Activated T-helper 17 cell treated with anti-CD3 and anti-CD28 coated beads, Interleukin-2, amount 50 U/mL, for 72 hours (primary cell): ENCODE measurements at places on chromosomes 16 and 17.

DNA sequence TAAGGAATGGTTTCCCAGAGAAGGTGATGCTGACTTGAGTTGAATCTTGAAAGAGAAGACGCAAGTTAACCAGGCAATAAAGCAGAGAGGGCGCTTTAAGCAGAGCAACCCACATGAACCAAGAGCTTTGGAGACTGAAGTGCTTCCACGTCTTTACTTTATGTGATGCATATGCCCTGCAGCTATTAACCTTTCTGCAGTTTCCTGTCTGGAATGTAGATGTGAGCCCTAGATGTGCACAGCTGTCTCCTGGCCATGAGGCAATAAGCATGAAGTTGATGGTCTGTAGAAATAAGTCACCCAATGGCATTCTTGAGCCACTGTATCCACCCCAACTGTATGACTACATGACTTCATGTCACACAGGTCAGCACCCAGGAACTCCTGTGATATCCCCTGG is 5.7 kb upstream of the CHST4 start:
- no peak overlapping the region for H3K4me3 ChIP-seq
- H3K36me3 ChIP-seq = no peaks in the 10 kb centered on the region
- no peak overlapping the region for H3K27ac ChIP-seq
- H3K4me1 ChIP-seq = no peaks in the 10 kb centered on the region
- peaks cover 11% of the 10 kb centered on the region for H3K27me3 ChIP-seq

GRCh38 chr17:41163828-41164227 is 3.3 kb upstream of the KRTAP4-4 start:
- no peaks in the 10 kb centered on the region for H3K4me1 ChIP-seq
- no peak for ATAC-seq
- H3K27ac ChIP-seq = no peak overlapping the region
- no peak overlapping the region for H3K4me3 ChIP-seq

GRCh38 chr16:76222853-76223252 is 54.3 kb upstream of the CNTNAP4 start:
- no peaks in the 10 kb centered on the region for H3K4me1 ChIP-seq
- H3K27me3 ChIP-seq = no peaks in the 10 kb centered on the region
- no peaks in the 10 kb centered on the region for H3K36me3 ChIP-seq
- no peak overlapping the region for H3K4me3 ChIP-seq

- no peaks in the 10 kb centered on the region for H3K27me3 ChIP-seq
- peak overlapping the region; percentile 44 for H3K27ac ChIP-seq
- ATAC-seq = no peak
Observed at GRCh38 chr16:4373909-4374742, 2.5 kb downstream of the VASN start.

DNA sequence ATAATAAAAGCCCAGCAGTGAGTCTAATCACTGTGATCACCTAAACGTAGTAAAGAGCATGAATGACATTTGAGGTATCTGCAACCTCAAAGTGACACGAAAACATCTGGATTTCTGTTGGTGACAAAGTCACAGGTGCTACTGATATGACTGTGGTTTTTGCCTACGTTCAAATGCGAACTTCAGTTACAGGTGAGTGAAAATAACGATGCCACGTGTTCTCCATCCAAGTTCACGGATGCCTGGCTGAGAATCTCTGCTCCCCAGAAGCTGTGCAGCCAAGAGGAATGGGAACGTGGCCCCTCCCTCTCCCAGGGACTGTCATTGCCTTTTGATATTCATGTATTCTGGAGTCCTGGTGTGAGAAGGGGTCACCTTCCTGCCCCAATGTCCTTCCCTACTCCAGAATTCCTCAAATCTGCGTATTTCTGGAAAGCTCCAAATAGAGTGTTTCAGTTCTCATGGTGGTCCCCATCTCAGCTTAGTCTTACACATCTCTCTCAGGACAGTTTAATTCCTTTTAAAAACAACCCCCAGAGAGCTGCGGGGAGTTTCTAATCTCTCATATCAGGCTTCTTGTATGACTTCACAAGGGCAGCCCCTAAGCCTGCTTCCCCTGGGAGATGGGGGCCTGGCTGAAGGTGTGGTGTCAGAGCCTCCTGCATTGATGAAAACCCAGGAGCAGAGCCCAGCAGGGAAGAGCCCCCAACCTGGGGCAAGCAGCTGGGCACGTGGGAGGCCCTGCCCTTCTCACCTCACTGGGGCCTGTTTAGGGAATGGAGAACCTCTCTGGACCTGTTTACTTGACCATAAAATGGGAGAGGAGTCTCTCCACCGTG is 25.8 kb downstream of the PIK3R5 start:
- peaks cover 73% of the 10 kb centered on the region for H3K36me3 ChIP-seq
- peak; percentile 60 for ATAC-seq
- H3K27ac ChIP-seq = peak overlapping the region; percentile 96
- H3K27me3 ChIP-seq = no peaks in the 10 kb centered on the region
- H3K4me1 ChIP-seq = peaks cover 44% of the 10 kb centered on the region

GRCh38 chr17:77451245-77451893 is 310.6 kb downstream of the SEC14L1 start:
- no peaks in the 10 kb centered on the region for H3K27me3 ChIP-seq
- peaks cover 23% of the 10 kb centered on the region for H3K4me1 ChIP-seq
- peak overlapping the region; percentile 94 for H3K4me3 ChIP-seq
- H3K27ac ChIP-seq = peak overlapping the region; percentile 96

DNA sequence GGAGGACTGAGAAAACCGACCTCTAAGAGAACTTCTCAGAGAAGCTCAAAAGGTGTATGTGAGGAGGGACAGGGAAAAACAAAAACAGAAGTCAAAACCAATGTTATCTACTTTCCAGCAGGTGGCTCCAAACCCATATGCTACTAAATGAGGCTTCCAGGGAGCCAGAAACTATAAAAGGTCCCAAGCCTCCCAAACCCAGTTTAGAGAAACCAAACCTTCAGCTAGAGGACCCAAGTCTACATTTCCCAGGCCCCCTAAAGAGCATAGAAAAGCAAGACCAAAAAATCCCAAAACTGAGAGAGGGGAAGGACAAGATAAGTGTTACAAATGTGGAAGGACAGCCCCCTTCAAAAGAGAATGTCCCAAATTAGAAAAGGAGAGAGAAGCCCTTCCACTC is 3.7 kb downstream of the HPR start:
- H3K4me3 ChIP-seq = no peak overlapping the region
- H3K27ac ChIP-seq = peak overlapping the region; percentile 18
- no peaks in the 10 kb centered on the region for H3K27me3 ChIP-seq

DNA sequence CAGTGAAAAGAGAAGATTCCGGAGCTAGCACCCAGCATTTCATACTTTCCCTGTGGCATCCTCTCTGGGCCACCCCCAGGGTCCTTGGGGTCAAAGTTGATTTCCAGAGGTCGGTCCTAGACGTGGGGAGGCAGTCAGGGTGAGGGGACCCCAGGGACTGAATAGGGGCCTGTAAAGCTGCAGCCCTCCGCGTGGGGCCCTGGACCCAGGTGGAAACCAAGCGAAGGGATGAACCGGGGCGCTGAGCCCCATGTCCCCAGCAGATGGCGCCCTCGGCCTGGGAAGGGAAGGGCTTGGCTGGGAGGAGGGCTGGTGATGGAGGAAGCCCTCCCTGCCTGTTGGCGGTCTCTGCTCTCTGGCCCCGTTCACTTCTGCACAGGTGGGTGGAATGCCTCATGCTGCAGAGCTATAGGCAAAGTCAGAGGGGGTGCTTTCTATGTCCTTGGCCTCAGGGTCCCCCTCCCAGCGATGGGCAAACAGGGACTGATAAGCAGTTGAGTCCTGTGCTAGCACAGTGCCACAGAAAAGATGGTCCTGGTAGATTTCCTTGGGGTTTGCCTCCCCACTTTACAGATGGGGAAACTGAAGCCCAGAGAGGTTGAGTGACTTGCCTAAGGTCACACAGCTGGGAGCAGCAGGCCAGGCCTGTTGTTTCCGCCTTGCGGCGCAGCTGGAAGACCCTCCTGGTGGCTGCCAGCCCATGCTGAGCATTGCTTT is 163.4 kb upstream of the CIBAR2 start:
- H3K4me3 ChIP-seq = no peak overlapping the region
- peak; percentile 59 for ATAC-seq
- no peaks in the 10 kb centered on the region for H3K4me1 ChIP-seq

DNA sequence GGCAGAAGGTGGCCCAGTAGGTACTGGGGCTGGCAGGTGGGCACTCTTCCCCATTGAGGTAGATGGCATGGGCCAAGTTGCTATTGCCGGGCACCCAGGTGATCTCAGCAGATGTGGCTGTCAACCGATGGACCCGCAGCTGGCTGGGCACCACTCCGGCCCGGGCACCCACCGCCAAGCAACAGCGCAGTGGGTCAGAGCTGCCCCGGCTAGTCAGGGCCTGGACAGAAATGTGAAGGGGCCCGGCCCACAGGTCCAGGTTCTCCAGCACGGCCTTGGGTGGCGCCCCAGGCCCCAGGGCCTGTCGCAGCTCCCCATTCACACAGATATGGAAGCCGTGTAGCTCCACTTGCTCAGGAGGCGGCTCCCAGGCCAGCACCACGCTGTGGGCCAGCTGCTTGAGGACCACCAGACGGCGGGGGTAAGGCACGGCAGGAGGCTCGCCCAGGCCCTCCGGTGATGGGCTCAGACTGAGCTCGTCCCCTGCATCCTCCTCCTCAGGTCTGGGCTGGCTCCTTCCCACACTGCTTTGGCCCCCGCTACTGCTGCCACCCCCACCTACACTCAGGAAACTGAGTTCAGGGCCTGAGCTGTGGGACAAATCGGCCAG is 16.5 kb downstream of the TSPOAP1 start:
- peaks cover under 1% of the 10 kb centered on the region for H3K4me1 ChIP-seq
- no peak overlapping the region for H3K4me3 ChIP-seq
- no peak for ATAC-seq
- peak overlapping the region; percentile 56 for H3K27ac ChIP-seq
- H3K27me3 ChIP-seq = no peaks in the 10 kb centered on the region
- H3K36me3 ChIP-seq = peaks cover 61% of the 10 kb centered on the region

DNA sequence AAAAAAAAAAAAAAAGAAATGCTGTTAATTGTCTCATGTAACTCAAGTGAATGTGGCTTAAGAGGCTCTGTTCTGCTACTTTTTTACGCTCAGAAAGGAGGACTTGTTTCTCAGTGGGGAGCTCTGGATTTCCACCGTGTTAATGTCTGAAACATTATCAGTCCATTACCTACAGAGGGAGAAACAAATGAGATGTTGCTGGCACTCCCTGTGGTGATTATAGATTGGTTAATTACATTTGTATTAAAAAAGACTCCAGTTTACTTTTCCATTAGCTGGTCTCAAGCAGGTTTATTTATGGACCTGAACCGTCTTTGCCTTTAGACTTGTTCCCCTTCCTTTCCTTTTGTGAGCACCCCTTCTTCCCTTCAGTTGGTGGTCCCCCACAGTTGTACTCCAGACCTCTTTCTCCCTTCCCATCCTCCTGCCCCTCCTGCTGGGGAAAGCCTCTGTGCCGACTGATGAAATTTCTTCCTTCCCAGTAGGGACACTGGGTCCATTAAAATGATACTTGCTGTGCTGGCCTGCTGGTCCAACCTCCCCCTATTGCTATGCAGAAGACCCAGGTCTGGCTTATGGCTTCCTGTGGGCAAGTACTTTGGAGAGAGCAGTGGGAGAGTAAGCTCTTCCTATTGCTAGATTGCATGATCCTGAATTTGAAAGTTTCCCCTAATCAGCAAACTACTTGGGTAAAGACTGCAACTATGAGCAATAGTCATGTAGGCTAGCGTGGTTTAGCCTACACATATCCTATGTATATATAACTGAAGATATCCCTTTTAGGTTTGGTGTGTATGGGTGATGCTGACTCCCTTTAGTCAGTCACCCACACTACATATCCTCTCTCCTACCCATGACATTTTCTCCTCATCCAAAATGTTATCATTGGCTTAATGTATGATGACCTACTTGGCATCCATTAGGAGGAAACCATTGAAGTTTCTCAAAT is 8.1 kb downstream of the CDC6 start:
- peaks cover 100% of the 10 kb centered on the region for H3K36me3 ChIP-seq
- H3K4me3 ChIP-seq = peak overlapping the region; percentile 32
- H3K27ac ChIP-seq = peak overlapping the region; percentile 39
- peaks cover 9% of the 10 kb centered on the region for H3K4me1 ChIP-seq
- ATAC-seq = peak; percentile 99

GRCh38 chr16:58264961-58265479 is 29.8 kb downstream of the PRSS54 start:
- no peaks in the 10 kb centered on the region for H3K36me3 ChIP-seq
- H3K27ac ChIP-seq = peak overlapping the region; percentile 41
- ATAC-seq = peak; percentile 61
- H3K4me3 ChIP-seq = no peak overlapping the region
- no peaks in the 10 kb centered on the region for H3K27me3 ChIP-seq
- no peaks in the 10 kb centered on the region for H3K4me1 ChIP-seq

GRCh38 chr17:18119938-18120337 is 11.4 kb downstream of the MYO15A start:
- H3K27me3 ChIP-seq = no peaks in the 10 kb centered on the region
- no peak for ATAC-seq
- H3K4me1 ChIP-seq = peaks cover 4% of the 10 kb centered on the region

DNA sequence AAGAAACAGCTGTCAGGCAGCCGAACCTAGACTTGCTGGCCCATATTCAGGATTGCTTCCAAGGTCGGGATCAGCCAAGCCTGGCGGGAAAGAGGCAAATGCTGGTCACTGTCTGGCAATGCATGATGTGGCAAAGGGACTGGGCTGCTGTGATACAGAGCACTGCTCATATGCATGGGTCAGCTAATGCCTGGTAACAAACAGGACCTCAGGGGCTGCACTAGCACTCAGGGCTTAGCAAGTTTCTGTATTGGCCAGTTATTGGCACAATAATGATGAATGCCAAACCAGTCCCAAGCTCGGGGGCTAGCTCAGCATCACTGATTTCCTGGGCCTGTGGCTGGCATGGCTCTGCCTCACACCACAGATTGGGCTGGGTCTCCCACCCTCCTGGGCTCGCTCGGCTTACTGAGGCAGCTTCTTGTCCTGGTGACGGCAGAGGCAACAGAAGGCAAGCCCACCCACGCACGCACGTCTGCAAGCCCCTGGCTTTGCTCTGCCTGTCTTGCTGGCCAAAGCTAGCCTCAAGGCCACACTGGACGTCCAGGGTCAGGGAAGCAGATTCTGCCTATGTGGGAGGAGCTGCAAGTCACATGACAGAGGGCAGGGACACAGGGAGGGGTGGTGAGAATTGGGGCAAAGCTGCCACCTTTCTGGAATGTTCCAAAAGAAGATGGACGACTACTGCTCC is 21.4 kb upstream of the RPTOR start:
- H3K36me3 ChIP-seq = no peaks in the 10 kb centered on the region
- H3K4me3 ChIP-seq = no peak overlapping the region
- peaks cover 33% of the 10 kb centered on the region for H3K27me3 ChIP-seq
- no peaks in the 10 kb centered on the region for H3K4me1 ChIP-seq
